Stimulated activated CD8-positive, alpha-beta memory T cell treated with anti-CD3 and anti-CD28 coated beads, Interleukin-7, amount 100 ng/mL, for 24 hours (primary cell): ENCODE measurements at places on chromosomes 16 and 17.

GRCh38 chr17:78974635-78975591, 4.8 kb downstream of the LGALS3BP start:
- no peak for DNase-seq

- DNase-seq = no peak
These were observed 36.0 kb downstream of the IQCK start for GRCh38 chr16:19753815-19754643.

- DNase-seq = no peak
These were observed 1.3 kb downstream of the SLC43A2 start for GRCh38 chr17:1627182-1627981.

DNA sequence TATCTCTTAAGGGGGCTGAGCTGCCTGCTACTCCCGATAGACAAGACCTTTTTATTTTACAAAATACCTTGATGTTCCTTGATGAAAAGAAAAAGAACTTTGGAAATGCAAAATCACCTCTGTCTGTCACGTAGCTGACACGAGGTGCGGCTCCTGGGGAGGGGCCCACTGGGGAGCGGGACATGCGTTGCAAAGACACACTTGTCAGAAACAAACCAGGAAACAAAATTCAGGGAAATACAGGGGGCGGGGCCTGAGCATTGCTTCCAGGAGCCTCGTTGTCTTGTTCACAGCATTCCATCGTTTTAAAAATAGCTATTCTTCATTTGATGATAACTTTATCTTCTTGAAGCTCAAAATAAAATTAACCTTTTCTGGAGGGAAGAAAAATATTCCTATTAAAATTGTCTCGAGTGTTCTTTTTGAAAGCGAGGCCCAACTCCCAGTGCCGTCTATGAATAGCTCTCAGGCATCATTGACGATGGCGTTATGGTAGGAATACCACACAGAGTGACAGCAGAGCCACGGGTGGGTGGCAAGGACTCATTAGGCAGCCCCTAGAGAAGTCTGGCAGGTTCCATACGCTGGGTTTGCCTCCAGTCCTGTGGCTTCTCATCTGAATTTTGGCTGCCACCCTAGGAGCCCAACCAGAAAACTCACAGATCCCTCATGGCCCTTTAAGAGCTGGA, 286.9 kb downstream of the CPPED1 start:
- DNase-seq = no peak

DNA sequence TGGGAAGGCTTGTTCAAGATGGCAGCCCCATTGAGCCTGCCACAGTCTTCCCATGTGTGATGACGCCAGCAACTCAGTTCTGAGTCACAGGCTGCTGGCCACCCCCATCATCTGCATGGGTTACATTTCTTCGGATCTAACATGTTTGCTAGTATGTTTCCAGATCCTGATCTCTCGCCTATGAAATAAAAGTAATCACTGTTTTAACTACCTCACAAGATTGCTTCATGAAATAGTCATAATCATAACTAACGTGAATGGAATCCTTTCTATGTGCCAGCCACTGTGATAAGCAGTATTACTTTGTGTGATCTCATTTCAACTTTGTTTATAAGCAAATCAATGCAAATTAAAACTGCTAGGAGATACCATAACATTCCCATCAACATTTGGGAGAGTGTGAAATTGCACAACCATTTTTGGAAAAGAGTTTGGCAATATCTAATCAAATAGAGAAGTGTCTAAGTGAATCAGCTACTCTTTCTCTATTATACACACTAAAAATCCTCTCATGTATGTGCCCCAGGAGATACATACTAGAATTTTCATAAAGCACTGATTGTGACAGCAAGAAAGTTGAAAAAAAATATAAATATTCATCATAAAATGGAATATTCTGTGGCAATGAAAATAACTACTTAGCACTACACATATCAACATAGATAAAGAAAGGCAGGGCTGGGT, 300.2 kb upstream of the IRX5 start:
- no peak for DNase-seq

GRCh38 chr17:15145621-15146020, 119.5 kb downstream of the PMP22 start:
- DNase-seq = no peak

- DNase-seq = no peak
These were observed 39.9 kb downstream of the CDH1 start for GRCh38 chr16:68776821-68777485.

DNA sequence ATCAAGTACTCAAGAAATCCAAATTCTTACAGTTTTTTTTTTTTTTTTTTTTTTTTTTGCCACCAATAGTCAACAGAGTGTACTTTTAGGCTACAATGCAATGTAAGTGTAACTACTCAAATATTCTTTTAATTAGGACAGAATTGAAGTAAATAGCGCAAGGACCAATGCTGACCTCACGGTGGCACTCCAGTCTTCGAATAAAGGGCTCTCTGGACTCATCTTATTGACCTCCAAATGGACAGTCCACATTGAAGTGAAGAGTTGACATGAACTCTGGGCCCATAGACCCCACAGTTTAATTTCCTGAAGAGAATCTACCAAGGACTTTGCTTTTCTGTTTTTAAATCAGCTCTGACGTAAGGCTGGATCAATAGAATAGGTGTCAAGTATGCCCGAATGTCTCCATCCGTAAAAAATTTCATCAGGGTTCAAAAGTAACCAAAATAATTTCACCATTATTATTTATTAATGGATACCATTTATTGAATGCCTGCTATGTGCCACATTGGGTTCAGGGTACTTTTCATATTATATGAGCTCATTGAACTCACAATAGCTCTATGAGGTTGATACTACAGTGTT, 7.3 kb upstream of the DDX52 start:
- DNase-seq = no peak

GRCh38 chr17:39757931-39758873, 20.5 kb downstream of the GRB7 start:
- DNase-seq = no peak

DNA sequence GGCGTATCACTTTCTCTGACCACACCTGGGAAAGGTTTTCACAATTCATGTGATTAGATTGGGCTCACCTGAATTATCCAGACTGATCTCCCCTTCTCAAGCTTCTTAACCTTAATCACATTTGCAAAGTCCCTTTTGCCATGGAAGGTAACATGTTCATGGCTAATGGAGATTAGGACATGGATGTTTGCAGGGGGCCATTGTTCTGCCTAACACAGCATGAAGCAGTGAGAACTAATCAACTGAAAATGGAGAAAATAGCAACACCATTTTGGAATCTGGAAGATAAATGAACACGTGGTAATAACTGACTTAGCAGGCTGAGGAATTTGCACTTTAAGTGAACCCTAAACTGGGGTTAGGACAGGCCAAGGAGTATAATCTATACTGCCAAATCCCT, 25.0 kb upstream of the SBK1 start:
- DNase-seq = no peak

DNA sequence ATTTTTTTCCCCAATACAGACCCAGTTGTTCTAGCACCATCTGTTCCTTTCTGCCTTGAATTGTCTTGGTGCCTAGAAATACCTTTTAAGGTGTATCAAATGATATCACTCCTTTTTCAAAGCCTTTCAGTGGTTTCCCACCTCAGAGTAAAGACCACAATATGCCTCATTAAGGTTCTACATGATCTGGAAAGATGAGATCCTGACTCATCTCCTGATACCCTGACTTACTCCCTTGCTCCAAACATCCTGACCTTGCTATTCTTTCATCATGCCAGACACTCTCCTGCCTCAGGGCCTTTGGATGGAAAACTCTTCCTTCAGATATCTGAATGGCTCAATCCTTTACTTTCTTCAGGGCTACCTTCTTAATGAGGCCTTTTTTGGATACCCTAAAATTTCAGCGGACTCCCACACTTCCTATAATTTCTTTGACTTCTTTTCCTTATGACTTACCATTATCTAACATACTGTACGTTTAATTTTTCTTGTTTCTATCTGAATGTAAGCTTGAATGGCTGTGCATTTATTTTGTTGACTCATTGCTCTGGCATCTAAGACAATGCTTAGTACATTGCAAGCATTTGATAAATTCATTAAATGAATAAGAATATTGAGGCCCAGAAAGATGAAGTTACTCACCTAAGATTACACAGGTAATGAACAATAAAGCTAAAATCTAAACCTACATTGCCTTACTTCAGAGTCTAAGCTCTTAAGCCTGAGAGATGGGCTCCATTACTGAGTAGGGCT, 19.2 kb downstream of the FLOT2 start:
- no peak for DNase-seq

DNA sequence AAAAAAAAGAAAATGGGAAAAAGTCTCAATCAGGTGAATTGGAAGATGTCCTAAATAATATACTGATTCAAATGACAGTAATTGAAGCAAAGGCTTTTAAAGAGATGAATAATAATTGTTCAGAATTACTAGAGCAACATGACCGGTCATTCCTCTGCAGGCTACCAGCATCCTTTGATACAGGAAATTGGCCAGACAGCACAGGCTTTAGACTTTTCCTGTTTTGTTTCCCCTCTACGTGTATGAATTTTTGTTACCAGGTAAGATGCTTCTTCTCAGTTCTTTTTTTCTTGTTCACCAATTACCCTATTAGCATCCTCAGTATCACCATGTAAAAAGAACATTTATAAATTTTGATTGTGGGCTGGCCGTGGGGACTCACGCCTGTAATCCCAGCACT, 77.5 kb downstream of the RPGRIP1L start:
- no peak for DNase-seq

DNA sequence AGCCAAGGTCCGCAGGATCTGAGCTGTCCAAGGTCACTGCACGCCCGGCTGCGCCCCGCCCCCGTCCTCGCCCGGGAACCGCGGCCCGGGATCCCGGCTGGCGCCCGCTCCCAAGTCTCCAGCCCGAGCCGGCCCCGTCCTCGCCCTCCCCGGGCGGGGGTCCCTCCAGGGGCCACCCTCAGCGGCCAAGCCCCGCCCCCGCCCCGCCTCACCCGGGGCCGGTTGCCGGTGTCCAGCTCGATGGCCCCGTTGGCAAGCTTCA, 216 bp downstream of the VPS9D1 start:
- no peak for DNase-seq

DNA sequence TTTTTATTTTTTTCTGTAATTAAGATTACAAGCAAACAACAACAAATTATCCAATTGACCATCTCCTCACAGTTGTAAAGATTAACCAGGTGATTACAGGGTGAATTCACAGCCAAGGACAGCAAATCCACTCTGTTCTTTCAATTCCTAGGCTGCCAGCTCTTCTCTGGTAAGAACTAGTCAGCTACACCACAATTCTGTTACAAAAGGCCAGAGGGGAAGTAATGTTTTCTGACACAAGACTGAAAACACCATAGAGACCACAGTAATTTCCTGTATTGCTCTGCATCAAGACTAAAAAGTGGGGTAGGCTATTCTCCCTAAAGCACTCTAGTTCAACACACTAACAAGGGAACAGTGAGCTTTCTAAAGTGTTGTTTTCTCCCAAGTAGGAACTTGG, 10.6 kb downstream of the CA10 start:
- DNase-seq = no peak

- DNase-seq = no peak
These were observed 454.1 kb downstream of the HS3ST3B1 start for GRCh38 chr17:14755002-14755401.

GRCh38 chr17:35214631-35215273, 20.6 kb upstream of the SLC35G3 start:
- DNase-seq = peak; percentile 15

DNA sequence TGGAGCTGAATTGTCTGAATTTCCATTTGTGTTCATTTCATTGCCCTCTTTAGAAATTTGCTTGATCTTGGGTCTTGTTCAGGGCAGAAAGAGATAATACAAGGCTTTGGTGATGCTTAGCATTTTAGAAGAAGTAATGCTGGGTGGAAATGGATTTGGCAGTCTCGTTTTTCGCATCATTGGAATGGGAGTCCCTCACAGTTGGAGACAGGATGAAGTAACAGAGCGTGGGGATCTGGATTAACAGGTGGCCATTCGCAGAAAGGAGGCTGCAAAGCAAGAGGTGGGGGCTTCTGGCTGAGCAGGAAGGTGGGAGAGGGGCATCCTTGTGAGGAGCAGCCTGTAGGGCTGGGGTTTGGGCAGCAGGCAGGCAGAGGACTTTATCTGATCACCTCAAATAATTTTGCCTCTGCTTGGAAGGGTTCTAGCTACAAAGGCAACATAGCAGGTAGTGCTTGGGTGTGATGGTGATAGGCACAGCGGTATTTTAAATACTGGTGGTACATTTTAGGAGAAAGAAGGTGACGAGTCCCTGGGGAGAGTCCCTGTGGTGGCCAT, 17.0 kb downstream of the KSR1 start:
- no peak for DNase-seq

DNA sequence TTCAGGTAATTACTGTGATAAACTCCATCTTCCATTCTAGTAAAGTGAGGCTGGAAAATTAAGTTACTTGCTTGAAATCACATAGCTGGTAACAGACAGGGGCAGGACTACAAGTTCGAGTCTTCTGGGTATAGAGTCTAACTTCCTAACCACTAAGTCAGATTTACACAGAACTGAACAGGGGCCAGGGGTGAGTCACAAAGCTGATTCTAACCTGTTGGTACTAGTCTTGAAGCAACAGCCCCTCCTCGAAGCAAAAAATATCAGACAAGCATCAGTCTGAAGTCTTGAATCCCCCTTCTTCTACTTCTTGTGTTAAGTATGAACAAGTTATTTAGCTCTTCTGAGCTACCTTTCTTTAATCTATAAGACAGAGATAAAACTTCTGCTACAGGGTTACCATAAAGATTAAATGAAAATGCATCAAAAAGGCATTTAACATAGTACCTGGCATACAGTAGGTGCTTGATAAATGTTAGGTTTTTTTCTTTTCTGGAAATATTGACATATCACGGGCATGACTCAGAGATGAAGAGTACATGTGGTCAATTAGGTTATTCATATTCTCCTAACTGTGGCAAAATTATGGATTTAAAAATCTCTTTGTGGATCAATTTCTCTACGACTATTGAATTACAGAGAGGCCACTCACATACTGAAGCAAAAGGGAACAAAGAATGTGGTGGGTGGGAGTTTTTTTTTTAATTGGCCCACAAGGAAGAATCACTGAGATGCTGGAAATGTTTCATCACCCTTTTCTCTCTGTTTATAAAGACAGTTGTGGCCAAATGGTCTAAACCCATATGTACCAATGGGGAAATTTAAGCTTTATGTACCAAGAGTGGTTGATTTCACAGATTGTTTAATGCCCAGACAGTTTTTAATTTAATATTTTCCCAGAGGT, 266.9 kb upstream of the DYNLRB2 start:
- no peak for DNase-seq

DNA sequence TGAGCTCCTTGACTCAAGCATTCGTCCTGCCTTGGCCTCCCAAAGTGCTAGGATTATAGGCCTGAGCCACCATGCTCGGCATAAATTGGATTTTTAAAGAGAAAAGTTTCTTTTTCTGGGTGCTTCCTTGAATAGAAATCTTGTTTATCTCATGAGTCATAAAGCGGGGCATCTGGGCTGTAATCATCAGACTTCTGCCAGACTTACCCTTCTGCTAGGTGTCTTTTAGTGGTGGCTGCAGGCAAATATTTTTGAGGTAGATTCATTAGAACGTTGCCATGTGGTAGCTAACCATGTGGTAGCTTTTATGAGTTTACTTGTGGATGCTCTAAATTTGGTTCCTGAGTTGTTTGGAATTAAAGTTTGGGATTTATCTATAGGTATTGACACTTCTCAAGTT, 13.4 kb downstream of the PGS1 start:
- DNase-seq = no peak
